ENCODE measurements at places on chromosomes 13 and 19.

- DNase-seq = no peak
Measured at GRCh38 chr13:19048381-19048780, 133.2 kb downstream of the TUBA3C start.

DNA sequence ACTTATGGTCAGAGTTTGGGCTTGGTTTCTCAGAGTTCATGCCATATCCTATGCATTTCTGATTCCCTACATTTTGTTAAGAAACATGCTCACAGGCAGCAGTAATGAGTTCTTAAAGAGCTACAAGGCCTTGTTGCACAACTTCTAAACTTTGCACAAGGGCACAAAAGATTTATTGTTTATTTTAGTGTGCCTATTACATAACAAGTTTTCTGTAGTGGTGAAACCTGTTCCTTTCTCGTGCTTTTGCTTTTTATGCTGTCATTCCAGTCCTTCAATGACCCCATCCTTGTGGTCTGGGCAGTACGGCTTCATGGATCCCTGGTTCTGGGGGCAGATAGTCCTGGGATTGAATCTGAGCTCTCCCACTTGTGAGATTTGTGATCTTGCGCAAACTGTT is 17.8 kb downstream of the ZNF507 start:
- DNase-seq = no peak

DNA sequence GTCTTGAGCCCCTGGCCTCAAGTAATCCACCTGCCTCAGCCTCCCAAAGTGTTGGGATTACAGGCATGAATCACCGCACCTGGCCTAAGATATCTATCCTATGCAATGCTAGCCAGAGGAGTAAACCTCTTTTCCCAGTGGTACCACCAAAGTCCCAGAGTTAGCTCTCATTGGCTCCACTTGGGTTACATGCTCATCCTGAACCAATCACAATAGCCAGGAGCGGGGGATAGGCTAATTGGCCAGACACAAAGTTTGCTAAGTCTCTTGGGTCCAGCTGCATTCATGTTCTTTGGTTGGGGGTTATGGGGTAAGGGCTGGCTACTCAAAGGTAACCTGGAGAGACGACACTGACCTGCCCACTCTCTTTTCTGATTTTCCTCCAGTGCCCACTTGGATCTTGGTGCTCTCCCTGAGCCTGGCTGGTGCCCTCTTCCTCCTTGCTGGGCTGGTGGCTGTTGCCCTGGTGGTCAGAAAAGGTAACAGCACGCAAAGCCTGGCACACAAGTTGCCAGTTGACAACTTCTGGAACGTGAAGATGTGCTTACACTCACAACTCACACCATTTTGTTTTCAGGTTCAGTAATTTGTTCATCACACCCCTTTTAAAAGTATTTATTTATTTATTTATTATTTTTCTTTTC is 7.8 kb downstream of the C19orf38 start:
- no peak for DNase-seq

DNA sequence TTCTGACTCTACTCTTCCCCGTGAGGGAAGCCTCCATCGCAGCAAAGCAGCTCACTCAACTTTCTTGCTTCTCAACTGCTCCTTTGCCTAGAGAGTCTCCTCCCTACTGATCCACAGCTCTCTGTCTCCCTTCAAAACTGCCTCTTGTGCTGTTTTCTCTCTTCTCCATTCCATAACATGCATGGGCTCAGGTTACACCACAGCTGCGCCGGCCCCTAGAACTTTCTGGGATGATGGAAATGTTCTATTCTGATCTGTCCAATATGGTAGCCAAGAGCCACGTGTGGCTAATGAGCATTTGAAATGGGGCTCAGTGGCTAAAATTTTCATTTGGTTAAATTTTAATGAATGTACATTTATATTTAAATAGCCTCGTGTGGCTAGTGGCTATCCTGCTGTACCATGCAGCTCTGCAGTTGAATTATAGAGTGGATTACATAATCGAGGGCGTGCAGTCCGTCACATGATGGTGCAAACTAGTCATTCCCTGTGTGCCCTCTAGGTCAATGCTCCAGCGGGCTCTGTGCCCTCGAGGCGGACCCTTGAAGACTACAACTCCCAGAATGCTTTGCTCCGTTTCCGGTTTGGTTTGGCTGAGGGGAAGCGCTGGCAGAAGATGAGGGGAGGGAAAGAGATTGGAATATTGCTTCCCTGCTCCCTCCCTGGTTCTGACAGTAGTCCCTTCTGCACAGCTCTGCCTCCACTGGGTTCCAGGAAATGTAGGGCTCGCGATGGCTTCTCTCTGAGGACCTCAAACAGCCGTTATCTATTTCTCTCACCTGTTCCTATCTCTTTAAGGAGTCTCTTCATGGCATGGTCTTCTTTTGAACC is 109.8 kb downstream of the CACNA1A start:
- no peak for DNase-seq

- no peak for DNase-seq
Measured at GRCh38 chr19:33389421-33390100, 16.1 kb downstream of the CEBPG start.

GRCh38 chr13:98315466-98315865 is 138.4 kb upstream of the RNF113B start:
- DNase-seq = no peak
